ENCODE measurements at places on chromosomes 3 and 15. TPM values are rescaled to one million over a fixed set of nuclear protein-coding genes. Genes with fewer than 3 reads are reported as not detected.
A peak's percentile ranks its signal among the peaks of the same experiment; 100 is the strongest.

GNAI2 gene
- 283 TPM for total RNA-seq

AMT gene
- total RNA-seq: 0.93 TPM

POLQ gene
- total RNA-seq: 13.8 TPM

ESYT3 gene
- total RNA-seq: 0.16 TPM

ROPN1 gene
- 0.14 TPM for total RNA-seq

CPNE4 gene
- not detected for total RNA-seq

DPPA2 gene
- not detected for total RNA-seq

MYO5A gene
- 33.4 TPM for total RNA-seq

GPR156 gene
- 1.6 TPM for total RNA-seq

CELSR3 gene
- total RNA-seq: 5.8 TPM

C3orf38 gene
- 35.8 TPM for total RNA-seq

DNA sequence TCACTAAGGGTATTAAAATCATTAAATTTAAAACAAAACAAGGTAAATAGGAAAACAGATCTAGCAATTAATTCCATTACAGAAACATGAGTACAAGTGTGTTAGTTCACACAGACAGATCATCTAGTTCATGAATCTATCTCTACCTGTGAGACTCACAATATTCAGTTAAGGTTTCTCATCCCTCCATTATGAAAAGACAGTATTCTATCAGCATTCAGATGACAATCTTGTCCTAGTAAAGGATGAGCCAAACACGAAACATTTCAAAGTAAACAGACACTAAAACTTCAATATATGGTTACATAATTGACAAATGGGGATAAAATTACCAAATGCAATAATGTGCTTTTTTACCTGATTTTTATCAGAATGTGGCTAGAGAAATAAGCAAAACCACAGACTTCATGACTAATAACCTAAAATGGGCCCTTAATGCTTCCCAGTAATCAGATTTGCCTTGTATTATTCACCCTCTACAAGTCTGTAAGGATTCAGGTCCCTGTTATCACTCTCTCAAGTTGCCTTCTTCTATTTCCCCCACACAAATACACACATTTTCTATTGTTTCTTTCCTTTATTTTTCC is 126.8 kb downstream of the DLG1 start:
- DNase-seq: no peak

DNA sequence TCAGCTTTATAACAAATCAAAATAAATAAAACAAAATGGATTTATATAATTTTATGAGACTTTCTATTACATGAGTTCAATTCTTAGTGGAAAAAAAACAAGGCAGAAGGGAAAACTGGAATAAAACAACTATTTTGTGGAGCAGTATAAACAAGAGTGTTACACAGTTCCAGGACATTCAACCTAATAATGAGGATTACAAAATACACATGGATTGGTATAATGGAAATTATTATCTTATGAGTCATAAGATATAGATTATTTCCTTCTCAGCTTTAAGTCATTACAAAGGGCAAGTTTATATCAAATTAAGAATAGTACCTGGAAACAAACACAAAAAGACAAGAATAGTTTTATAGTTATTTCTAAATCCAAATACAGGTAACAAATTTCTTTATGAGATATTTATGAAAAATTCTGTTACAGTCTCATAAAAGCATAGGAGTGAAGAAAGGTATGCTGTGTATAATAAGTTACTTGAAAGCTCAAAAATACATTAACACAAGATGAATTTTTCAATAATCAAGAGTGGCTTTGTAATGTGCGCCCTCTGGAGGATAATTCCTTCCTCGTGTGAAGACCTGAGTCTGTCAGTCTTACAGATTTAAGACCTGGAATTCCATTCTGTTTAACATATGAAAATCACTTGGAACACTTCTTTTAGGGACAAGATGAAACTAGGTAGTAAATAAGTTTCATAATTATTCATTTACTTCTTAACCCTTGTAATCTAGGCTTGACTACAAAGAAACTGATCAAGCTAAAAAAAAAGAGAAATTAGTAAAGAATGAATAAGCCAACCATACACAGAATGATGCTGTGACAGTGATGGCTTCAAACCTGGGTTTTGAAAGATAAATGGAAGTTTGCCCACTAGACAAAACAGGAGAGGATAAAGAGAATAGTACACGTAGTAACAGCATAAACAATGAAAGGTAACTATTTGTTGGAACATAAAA is 9.5 kb downstream of the COPS2 start:
- peak; percentile 43 for DNase-seq

DNA sequence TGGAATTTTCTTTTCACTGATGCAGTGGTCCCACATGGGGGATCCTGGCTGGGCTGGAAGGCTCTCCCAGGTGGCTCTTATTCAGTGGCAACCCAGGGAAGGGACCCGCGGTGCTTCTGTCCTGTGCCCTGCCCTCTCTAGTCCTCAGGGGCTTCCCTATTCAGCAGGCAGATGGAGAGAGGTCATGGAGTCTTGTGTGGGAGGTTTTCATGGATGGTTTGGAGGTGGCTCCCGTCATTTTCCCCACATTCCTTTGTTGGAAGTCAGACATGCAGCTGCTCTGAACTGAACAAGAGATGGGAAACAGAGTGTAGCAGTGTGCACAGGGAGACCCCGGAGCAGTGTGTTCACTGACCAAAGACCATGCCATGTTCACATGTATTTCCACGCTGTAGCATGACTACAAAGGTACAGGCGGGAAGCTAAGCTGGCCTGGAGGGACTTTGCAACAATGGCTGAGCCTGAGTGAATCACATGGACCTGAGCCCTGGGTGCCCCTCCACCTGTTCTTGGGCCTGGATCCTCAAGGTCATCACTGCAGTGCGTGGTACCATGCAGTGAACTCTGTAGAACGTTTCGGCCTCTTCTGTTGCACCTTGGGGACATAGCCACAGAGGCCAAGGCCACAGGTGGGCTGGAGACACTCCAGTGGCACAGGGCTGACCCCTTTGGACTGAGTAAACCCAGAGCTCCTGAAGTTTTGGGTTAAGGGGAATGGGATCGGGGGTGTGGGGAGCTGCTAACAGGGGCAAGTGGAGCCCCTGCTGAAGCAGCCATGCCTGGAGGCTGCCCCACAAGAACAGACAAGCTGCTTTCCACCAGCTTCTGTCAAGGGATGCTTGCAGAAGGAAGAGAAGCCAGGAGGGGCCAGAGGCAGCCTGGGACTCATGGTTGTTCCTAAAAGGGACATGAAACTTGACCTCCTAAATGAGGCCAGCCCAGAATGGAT is 123.0 kb downstream of the ASB7 start:
- peak; percentile 54 for DNase-seq

- no peak for DNase-seq
These were observed 47.0 kb downstream of the BOC start for GRCh38 chr3:113258361-113258760.

GRCh38 chr3:49199239-49199899 is 28.0 kb downstream of the KLHDC8B start:
- no peak for DNase-seq

- peak; percentile 16 for DNase-seq
These were observed 39.3 kb downstream of the EDEM1 start for GRCh38 chr3:5226783-5227182.

DNA sequence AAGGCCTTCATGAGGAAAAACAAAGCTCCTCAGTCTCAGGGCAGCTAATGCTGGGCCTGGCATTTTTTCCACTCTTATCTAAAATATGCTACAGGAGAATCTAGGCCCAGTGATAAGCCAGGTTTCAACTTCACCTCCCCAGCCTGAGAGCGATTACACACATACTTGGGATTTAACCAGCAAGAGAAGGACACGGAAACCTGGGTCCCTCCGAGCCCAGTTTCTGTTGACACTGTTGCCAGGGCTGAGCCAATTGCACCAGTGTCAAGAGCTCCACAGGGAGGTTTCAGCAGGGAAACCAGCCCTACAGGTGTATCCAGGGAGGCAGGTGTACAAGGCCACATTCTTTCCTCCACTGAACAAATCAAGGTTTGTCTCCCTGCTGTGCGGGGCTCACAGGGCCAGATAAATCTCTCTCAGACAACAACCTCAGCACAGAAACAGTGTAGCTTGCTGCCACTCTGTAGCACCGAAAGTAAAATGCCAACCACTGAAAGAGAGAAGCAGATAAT is 85.4 kb downstream of the MAGI1 start:
- no peak for DNase-seq

- no peak for DNase-seq
These were observed 29.8 kb downstream of the DNAJC19 start for GRCh38 chr3:180959691-180960090.

DNA sequence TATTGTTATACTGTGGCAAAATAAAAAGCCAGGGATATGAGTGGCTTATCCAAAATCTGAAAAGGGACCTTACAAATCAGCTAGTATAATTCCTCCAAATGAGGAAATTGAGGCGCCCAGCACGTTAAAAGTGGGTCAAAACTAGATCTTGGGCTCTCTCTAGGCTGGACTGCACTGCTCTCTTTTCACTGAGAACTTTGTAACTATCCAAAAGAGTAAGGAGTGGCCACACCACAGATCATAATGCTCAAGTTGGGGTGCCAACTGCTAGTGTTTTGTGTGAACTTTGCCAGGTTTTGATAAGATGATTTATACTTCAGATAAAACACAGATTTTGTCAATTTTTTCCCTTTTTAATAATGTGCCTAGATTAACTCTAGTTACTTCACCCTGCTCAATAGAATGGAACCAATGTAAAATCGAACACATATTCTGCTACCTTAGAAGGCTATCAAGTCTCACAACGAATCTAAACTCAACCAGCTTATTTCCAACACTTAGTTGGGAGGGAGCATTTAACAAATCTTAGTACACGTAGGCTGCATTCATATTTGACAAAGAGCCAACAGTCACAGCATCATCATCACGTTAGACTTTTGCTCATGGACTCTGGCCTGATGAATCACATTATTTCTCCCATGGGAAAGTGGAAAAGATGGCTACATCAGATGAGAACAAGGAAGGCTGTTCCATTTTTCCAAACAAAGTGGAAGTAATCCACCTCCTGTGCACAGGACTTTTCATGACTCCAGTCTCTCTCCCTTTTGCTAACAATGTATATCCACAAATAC is 64.4 kb downstream of the ABI3BP start:
- peak; percentile 47 for DNase-seq

GRCh38 chr3:166283840-166284239 is 446.6 kb upstream of the BCHE start:
- DNase-seq: peak; percentile 75

GRCh38 chr15:93201940-93202339 is 112.9 kb upstream of the RGMA start:
- DNase-seq: no peak

GRCh38 chr3:127444761-127445160 is 145.8 kb downstream of the TPRA1 start:
- DNase-seq: no peak

- no peak for DNase-seq
These were observed 5.0 kb downstream of the CHCHD4 start for GRCh38 chr3:14119651-14120050.

DNA sequence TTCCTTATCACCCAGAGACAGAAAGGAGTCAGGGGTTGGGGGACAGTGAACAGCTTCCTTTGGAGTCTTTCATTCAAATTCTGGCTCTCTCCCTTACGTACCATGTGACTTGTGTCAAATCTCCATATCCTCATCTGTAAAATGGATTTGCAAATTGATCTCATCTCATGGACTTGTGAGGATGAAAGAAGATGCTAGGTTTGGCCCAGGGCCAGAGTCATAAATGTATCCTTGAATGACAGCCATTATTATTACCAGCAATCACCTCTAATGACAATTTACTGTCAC is 67.8 kb upstream of the POLG start:
- DNase-seq: no peak

DNA sequence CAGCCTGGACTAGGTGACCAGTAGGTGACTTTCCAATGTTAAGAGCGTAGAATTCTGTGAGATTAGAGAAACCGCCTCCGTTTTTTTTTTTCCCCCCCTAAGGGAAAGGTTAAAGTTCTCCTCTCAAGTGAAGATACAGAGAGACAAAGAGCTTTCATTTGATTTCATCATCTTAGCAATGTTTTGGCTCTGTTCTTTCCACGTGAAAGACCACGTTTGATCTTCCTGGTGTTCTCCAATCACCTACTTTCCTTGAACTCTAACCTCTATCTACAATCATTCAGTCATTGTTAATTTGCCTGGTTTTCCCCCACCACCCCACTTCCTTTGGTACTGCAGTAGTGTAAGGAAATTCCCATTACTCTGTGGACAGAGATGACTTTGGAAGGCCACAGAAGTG is 36.9 kb upstream of the CLRN1 start:
- no peak for DNase-seq

GRCh38 chr3:40309925-40310695 is 603 bp downstream of the EIF1B start:
- peak; percentile 14 for DNase-seq

GRCh38 chr3:67012564-67012963 is 14.5 kb downstream of the KBTBD8 start:
- DNase-seq: no peak

- DNase-seq: no peak
These were observed 5.8 kb upstream of the USP50 start for GRCh38 chr15:50552238-50552637.

GRCh38 chr15:91308199-91308598 is 208.1 kb downstream of the SV2B start:
- DNase-seq: no peak

DNA sequence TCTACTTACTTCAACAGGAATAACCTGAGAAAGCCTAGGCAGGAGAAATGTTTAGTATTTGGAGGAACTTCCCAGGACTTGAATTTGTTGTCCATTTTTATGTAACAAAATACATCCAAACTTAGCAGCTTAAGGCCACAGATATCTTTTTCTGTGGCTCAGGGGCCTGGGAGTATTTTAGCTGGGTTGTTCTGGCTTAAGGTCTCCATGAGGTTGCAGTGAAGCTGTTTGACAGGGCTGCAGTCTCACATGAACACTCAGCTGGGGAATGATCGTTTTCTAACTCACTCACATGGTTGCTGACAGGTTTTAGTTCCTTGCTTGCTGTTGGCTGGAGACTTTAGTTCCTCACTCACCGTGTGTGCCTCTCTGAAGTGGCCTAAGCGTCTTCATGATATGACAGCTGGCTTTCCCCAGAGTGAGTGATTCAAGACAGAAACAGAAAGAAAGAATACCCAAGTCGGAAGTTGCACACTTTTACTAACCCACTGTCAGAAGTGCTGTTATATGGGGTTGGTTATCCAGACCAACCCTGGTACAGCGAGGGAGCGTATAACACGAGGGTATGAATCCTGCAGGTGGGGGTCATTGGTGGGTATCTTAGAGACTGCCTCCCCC is 229.7 kb upstream of the TBL1XR1 start:
- DNase-seq: no peak

Measured in A172 (cell line).